ENCODE measurements at places on chromosomes 16 and 17.
A peak's percentile ranks its signal among the peaks of the same experiment; 100 is the strongest.

DNA sequence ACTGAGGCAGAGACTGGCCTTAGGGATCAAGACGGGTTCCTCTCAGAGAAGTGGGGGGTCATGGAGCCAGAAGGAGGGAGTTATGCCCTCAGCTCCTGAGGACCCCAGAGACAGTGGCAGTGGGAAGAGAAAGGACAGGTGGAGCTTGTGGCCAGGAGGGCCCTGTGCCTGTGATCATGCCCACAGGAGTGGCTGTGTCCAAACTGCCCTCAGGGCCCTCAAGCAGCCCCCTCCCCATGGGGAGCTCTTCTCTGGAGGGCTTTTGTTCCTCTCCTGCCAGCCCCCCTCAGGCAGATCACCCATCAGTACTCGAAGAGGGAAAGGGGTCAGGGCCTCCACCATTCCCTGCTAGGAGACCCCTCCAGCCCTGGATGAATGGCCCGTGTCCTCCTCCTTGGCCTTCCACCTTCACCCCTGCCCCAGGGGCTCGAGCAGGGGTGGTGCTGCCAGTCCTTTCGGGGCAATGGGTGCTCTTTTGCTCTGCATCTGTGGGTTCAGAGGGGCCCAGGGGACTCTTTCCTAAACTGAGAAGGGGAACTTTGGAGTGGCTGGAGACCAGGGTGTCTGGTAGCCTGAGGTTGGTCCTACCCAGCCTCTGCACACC lies 52.7 kb downstream of the BEAN1 start:
- DNase-seq, result no peak

DNA sequence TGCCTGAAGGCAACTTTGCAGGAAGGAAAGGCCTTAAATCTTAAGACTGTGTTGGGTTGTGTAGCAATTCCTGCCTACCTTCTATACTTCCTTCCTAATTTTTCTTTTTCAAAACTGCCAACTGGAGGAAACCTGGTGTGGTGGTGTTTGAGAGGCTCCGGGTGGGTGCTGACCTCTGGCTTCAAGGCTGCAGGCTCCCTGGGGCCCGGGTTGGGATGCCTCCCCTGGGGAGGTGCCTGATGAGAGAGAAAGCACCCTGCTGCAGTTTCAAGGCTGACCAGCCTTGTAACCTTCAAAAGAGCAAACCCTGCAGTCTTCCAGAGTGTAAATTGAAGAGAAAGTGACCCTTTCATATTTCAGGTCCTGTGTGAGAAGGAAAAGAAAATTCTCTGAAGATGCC lies 55.9 kb downstream of the MSI2 start:
- DNase-seq, result no peak

DNA sequence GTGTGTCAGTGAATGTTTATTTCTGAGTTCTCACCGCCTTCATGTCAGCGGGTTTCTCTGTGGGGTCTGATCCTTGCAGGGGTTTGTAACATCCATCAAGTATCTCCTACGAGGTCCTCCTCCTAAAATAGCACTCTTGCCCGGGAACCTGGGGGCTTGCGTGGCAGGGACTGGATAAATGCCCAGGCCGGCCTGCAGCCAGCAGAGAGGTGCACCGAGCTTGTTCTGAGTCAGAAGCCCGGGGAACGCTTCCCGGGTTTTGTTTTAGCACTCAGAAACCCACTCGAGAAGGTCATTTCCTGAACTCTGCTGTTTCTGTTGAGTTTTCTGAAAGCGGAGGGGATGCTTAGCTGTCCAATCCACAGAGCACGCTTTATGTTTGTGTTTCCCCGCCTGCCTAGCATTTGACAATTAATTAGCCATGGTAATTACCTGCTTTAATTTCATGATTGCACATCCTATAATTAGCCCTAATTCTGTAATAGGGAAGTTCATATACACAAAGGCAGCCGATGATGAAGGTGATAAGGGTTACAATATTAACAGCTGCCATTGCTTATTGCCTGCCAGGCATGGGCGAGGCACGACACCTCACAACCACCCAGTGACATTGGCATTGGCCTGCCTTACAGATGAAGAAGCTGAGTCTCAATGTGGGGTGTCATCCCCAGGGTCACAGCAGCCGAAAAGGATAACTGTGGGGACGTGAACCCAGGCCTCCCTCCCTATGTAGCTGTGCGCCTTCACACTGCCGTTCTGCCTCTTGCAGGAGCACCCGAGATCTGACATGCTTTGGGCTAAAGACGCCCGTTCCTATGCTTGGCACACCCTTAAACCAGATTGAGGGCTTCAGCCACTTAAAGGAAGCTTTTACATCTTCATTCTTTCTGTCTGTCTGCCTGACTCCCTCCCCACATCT lies 333.1 kb downstream of the CPPED1 start:
- no peak for DNase-seq

DNA sequence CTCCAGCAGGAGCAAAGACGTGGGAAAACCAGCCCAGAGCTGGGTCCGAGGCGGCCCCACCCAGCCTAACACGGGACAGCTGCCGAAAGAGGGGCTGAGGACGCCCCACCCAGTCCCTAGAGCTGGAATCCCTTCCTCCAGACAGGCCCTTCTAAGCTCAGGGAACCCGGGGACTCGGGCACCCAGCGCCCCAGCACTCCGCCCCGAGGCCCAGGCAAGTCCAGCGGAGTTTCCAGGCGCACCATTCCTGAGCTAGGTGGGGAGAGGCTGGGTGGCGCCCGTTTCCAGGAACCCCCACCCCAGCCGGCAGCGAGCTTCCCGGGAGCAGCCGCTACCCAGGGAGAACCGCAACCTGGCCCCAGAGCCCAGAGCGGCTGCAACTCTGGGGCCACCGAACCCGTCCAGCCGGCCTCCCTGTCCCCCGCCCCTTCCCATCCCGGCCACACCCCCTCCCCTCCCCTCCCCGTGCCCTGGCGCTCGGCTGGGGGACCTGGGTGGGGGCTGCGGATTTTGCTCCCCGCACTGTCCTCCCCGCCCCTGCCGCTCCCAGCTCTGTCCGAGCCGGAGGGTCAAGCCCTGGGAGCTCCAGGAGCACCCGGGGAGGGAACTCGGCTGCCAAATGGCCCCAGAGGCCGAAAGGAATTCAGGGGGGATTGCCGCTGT lies 536 bp downstream of the TMC6 start:
- peak; percentile 28 for DNase-seq

GRCh38 chr17:42677921-42678781 lies 1.4 kb upstream of the PLEKHH3 start:
- peak; percentile 92 for DNase-seq

DNA sequence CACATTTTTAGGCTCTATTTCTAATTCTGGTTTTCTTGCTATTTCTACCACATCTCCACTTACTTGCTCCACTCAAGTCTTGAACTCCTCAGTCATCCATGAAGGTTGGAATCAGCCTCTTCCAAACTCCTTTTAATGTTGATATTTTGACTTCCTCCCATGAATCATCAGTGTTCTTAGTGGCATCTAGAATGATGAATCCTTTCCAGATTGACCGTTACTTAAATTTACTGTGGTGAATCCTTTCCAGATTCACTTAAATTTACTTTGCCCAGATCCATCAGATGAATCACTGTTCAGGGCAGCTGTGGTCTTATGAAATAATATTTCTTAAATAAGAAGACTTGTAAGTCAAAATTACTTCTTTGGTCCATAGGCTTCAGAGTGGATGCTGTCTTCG lies 32.4 kb downstream of the CLTC start:
- DNase-seq, result no peak

DNA sequence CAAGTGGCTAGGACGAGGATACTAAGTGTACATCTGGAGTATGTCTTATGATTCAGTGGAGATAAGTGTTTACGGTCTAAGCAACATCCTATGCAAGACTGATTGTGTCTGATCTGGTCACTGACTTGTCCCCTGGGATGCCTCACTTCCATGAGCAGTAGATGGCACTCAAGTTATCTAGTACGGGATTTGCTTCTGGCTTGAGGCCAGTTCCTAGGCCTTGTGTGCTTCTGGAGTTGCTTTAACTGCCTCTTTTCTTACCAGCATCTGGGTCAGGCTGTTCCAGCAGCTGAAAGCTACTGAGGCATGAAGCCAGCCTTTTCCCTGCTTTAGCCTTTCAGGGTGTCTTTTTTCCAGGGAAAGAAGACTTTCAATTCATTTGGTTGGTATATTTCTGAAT lies 23.0 kb downstream of the SUPT6H start:
- peak; percentile 26 for DNase-seq

- no peak for DNase-seq
Measured at GRCh38 chr17:60168654-60169053, 18.9 kb downstream of the CA4 start.

GRCh38 chr17:65092262-65092661 lies 35.7 kb upstream of the GNA13 start:
- DNase-seq, result no peak

DNA sequence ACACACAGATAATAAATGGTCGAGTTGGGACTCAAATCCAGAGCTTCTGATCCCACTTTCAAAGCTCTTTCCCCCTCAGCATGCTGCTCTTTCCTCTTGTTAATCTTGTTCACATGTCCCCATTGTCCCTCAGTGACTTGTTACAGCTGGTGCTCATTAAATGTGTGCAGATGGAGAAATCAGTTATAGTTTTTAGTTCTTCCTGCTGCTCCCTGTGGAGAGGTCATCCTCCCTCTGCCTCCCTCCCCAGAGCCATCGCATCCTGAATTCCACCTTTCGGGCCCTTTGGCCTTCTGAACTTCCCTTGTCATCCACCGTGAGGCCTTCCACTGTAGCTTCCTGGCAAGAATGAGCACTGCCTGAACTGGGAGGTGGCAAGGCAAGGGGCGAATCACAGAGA lies 179.6 kb downstream of the WSCD1 start:
- no peak for DNase-seq

GRCh38 chr17:63623786-63624530 lies 1.7 kb downstream of the MAP3K3 start:
- DNase-seq, result peak; percentile 24

DNA sequence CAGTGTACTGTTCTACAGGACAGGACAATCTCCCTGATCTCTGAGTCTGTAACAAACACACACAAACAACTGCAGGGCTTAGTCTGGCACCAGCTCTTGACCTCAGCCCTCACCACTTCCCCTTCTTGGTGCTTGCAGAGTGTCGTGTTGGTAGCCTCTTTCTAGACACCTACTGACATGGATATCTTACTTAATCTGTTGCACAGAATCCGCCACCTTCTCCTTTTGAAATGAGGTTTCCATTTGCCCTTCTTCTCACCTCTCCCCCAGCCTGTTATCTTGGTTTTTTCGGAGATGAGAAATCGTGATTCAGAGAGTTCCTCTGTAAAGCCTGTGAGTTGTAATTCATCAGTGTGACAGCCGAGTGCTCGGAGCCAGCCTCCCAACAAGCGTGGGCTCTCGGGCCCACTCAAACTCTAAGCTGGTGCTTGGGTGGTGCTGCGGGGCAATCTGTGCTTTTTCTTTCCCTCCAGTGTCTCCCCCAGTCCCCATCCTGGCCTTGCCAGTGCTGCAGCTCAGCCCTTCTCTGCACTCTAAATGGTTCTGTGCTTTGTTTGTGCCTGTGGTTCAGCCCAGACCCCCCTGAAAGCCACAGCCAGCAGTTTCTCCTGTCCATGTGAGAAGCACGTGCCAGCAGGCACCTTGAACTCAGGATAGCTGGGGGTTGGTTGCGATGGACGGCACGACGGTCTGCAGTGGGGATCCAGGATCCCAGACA lies 28.1 kb downstream of the KIAA0513 start:
- DNase-seq, result peak; percentile 98

DNA sequence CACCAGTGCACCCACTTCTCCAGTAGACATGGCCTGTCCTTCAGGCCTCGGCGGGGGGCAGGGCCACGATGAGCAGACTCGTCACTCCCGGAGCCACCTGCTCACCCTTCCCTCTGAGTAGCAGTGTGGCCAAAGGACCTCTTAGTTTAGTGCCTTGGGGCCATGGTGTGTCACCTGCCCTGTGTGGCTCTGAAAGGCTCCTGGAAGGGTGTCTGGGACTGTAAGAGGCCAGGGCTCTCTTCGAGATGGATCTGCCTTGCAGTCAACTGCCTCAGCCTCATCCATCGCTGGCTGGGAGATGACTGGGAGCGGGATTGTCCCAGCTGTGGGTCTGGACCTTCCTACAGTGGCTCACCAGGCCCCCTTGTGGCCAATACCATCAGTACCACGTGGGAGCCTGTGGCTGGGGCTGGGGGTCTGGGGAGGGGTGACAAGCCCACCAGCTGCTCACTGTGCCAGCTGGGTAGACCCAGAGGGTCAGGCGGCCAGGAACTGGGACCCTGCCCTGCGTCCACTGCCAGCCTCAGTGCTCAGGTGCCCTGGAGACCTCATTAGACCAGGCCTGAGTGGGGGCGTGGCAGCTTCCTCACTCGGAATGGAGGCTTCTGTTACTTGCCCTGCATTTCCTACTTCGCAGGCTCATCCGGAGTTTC lies 133.4 kb downstream of the OR1D5 start:
- DNase-seq, result peak; percentile 35

- no peak for DNase-seq
Measured at GRCh38 chr16:79897453-79898146, 297.1 kb upstream of the MAF start.

GRCh38 chr17:3750926-3751325 lies 27.2 kb downstream of the HASPIN start:
- no peak for DNase-seq

GRCh38 chr17:8499614-8500013 lies 63.9 kb downstream of the NDEL1 start:
- DNase-seq, result no peak

- no peak for DNase-seq
Measured at GRCh38 chr17:73315471-73315870, 3.7 kb upstream of the CDC42EP4 start.

DNA sequence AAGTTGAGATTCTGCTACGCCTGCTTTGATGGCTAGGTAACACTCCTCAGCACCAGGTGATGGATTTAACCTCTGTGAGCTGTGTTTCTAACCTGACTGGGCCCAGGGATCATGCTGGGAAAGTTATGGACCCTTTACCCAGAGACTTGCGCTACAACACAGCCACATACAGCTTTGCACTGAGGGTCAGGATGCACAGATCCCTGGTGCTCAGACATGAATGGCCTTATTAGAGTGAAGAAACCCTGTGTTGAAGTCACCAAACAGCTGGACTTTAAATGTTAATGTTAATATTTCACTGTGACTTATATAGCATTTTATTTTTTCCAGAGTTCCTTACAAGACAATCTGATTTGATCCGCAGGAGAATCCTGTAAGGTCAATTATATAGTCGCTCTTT lies 114.3 kb downstream of the MSI2 start:
- no peak for DNase-seq

- no peak for DNase-seq
Measured at GRCh38 chr16:49781401-49781800, 74.5 kb downstream of the ZNF423 start.

- peak; percentile 43 for DNase-seq
Measured at GRCh38 chr17:15442311-15443180, 24.9 kb downstream of the CDRT4 start.

DNA sequence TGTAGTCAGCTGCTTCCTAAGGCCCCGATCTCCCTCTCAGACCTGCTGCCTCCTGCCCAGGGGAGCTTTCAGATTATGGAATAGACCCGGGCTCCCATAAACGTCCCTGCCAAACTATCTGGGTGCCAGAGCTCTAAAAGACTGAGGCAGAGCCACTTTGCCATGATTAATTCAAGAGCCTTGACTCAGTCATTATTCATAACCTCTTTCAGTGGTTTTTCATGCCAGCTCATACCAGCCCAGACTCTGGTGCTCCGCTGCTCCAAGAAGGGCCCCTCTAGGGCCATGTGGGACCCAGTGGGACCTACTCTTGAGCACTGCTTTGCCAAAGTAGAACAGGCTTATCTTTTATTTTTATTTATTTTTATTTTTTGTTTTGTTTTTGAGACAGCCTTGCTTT lies 23.9 kb downstream of the DNAI2 start:
- DNase-seq, result no peak

- DNase-seq, result peak; percentile 86
Measured at GRCh38 chr17:20116683-20117309, 107.6 kb downstream of the SPECC1 start.
